ENCODE measurements at places on chromosomes 6 and 20. TPM values are rescaled to one million over a fixed set of nuclear protein-coding genes. Genes with fewer than 3 reads are reported as not detected.

SLC24A3 gene
- 1.3 TPM for total RNA-seq

EPPIN gene
- total RNA-seq = not detected

- H3K27me3 ChIP-seq = peaks cover 4% of the 10 kb centered on the region
- no peak overlapping the region for H3K4me3 ChIP-seq
- H3K27ac ChIP-seq = no peak overlapping the region
- no peaks in the 10 kb centered on the region for H3K36me3 ChIP-seq
- no peak for DNase-seq
- H3K4me1 ChIP-seq = peaks cover 31% of the 10 kb centered on the region
These were observed 75.7 kb upstream of the SIRPA start for GRCh38 chr20:1819311-1820137.

DNA sequence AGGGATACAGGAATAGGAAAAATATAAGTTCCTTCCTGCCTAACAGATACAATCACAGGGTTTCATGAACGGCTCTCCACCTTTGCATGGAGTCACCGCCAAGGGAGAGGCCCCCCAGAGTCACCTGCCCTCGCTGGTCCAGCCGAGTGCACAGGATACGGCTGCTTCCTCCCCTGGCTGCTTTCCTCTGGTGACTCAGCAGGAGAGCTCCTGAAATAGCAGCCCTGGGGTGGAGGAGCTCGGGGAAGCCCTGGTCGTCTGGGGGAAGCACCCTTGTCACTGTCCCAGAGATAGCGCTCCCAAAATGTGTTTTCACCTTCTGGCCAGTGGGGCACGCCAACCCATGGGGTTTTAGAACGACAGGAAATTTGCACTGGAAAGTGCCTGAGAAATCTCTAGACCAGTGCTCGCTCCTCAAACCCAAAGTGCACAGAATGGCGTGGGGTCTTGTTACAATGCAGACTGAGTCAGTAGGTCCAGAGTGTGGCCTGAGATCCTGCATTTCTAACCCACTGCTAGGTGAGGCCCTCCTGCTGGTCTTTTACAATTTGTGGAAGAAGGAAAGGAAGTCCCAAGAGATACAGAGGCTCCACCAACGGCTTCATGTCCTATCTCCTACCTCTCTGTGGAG is 35.9 kb upstream of the FAM50B start:
- H3K4me1 ChIP-seq = peaks cover 30% of the 10 kb centered on the region
- H3K27ac ChIP-seq = peak overlapping the region; percentile 37
- H3K36me3 ChIP-seq = no peaks in the 10 kb centered on the region

DNA sequence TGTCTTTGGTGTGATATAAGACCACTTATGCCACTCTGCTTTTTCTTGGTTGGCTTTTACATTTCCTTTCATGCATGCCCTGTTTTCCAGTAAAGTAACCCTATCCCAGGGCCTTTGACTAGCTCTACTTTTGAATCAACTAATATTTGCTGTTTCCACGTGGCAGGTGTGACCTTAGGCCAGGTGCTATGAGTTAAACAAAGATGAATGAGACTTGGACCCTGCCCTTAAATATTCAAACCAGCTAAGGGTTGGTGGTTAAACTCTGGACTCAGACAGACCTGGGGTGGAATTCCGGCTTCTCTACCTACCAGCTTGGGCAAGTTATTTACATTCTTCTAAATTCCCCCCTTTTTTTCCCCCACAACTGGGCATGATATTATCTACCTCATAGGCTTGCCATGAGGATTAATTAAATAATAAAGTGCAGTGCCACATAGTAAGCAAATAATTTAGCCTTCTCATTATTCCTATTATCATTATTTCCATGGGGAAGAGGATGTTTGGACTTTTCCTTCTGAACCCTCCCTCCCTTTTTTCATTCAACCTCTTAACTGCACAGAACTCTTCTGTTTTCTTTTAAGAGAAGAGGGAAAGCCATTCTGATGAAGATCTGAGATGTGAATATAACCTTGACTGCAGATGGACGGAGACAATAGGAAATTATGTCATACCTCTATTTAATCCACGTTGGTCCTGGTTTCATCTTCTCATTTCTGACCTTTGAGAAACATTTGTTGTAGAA is 143.6 kb upstream of the TNFAIP3 start:
- DNase-seq = no peak
- H3K4me1 ChIP-seq = peaks cover 2% of the 10 kb centered on the region
- H3K27ac ChIP-seq = no peak overlapping the region
- H3K27me3 ChIP-seq = no peaks in the 10 kb centered on the region
- no peaks in the 10 kb centered on the region for H3K36me3 ChIP-seq

- peaks cover 34% of the 10 kb centered on the region for H3K4me1 ChIP-seq
- DNase-seq = no peak
- H3K4me3 ChIP-seq = no peak overlapping the region
- H3K36me3 ChIP-seq = no peaks in the 10 kb centered on the region
- peak overlapping the region; percentile 36 for H3K27ac ChIP-seq
- H3K27me3 ChIP-seq = no peaks in the 10 kb centered on the region
These were observed 829.7 kb upstream of the CITED2 start for GRCh38 chr6:140204154-140204553.

DNA sequence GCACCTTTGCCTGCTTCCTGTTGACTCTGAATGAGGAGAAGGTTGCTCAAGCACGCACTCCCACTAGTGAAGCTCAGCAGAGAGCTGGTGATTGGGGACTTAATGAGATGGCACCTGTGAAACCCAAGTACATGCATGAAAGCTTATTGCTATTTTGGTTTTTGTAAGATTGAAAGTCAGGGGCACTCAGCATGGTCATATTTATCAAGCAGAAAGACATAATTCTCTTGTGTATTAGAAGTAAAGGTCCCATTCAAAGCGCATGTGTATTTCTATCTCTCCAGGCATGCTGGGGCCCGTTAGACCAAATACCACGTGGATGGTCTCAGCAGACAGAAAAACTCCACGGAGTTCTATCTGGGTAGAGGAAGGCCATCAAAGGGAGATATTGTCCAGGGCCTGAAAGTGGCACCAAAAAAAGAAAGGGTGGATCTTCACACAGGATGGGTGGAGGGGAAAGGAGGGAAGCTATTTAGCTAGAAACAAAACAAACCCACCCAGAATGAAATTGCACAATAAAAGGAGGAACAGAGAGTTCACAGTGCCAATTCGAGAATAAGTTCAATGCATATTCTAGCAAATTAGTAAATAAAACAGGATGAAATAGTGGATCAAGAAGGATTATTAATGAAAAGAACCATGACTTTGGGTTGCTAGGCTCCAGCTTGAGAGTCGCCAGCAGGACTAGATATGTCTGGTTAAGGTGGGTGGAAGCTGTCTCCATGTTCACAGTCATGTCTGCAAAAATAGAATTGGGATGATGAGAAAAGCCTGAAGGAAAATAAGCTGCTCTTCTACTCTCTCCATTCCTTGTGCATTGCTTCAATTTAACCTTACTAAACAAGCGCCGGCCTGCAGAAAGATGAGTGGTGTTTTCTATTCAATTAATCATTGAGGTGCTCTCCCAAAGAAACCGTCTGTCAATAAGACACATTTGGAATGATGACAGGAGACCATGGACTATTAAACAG is 224.9 kb upstream of the DTNBP1 start:
- no peak overlapping the region for H3K4me3 ChIP-seq
- H3K27ac ChIP-seq = peak overlapping the region; percentile 62
- no peak for DNase-seq
- no peaks in the 10 kb centered on the region for H3K36me3 ChIP-seq
- peaks cover 19% of the 10 kb centered on the region for H3K4me1 ChIP-seq
- H3K27me3 ChIP-seq = no peaks in the 10 kb centered on the region

All from left ventricle myocardium inferior (tissue), 1 donor.